ENCODE measurements at places on chromosomes 3 and 15. TPM values are rescaled to one million over a fixed set of nuclear protein-coding genes. Genes with fewer than 3 reads are reported as not detected.

- no peaks in the 10 kb centered on the region for H3K27me3 ChIP-seq
- peak overlapping the region; percentile 87 for H3K4me3 ChIP-seq
- H3K36me3 ChIP-seq = peaks cover 16% of the 10 kb centered on the region
- peaks cover 14% of the 10 kb centered on the region for H3K4me1 ChIP-seq
These were observed 486 bp downstream of the LSG1 start for GRCh38 chr3:194671511-194671899.

DNA sequence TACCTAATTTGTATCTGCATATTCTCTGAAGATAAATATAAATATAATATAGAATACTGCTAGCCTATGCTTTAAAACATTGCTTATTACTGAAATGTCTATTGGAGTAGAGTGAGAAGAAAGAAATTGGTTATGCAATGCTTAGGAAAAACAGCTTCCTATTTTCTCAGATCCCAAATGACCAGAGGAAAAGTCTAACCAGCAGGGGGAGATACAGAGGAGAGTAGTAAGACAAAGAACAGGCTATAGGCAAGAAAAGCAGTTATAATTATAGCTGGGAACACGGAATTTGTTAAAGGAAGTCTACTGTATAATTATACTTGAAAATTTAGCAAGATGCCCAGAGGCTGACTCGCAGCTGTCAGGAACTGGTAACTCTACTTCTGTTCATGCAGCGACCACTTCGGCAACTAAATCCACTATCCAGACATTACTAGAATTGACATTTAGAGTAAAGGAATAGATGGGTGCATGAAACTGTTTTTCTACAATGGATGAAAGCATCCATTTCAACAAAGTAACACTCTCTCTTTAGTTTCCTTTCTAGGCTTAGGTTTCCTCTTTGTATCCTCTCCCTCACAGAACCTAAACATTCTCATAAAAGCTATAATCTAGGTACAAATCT is 97.2 kb downstream of the TBC1D5 start:
- no peaks in the 10 kb centered on the region for H3K36me3 ChIP-seq
- H3K27ac ChIP-seq = no peak overlapping the region
- H3K4me1 ChIP-seq = peaks cover 4% of the 10 kb centered on the region
- DNase-seq = peak; percentile 85
- H3K4me3 ChIP-seq = no peak overlapping the region
- no peaks in the 10 kb centered on the region for H3K27me3 ChIP-seq

GRCh38 chr3:105822171-105823123 is 46.4 kb downstream of the CBLB start:
- H3K4me1 ChIP-seq = peaks cover 19% of the 10 kb centered on the region
- DNase-seq = no peak
- H3K27me3 ChIP-seq = no peaks in the 10 kb centered on the region
- no peak overlapping the region for H3K4me3 ChIP-seq
- no peaks in the 10 kb centered on the region for H3K36me3 ChIP-seq
- peak overlapping the region; percentile 29 for H3K27ac ChIP-seq

DNA sequence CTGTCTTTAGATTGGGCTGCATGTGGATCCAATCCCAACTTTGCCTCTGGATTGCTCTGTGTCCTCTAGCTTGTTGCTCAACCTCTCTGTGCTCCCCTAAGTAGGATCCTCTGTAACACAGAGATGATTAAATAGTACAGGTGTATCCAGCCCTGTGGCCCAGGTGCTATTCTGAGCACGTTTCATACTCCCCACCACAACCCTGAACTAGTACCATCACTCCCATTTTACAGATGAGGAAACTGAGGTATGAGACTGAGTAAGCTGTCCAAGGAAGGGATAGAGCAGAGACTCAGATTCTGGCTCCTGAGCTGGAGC is 7.2 kb downstream of the ISG20 start:
- no peak for DNase-seq
- no peaks in the 10 kb centered on the region for H3K36me3 ChIP-seq
- no peak overlapping the region for H3K27ac ChIP-seq
- no peaks in the 10 kb centered on the region for H3K27me3 ChIP-seq
- no peak overlapping the region for H3K4me3 ChIP-seq

GRCh38 chr15:59116771-59117170 is 11.8 kb downstream of the CCNB2 start:
- no peaks in the 10 kb centered on the region for H3K4me1 ChIP-seq
- no peak overlapping the region for H3K27ac ChIP-seq
- DNase-seq = no peak
- no peaks in the 10 kb centered on the region for H3K27me3 ChIP-seq
- H3K4me3 ChIP-seq = no peak overlapping the region
- H3K36me3 ChIP-seq = peaks cover 43% of the 10 kb centered on the region

DNA sequence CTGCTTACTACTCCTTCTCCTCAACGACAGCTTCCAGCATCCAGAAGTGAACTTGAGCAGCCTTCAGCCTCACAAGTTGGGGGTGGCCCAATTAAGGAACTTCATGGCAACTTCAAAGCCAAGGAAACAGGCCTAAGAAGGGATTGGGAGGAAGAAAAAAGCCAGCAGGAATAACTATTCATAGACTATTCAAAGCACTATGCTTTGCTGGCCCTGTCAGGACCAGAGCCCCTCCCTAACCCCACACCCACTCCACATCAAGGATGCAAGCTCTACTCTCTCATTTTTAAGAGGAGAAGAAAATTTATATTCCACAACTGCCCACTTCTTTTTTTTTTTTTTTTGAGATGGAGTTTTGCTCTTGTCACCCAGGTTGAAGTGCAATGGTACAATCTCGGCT is 10.0 kb upstream of the PRKAR2A start:
- no peaks in the 10 kb centered on the region for H3K36me3 ChIP-seq
- H3K27me3 ChIP-seq = no peaks in the 10 kb centered on the region
- peaks cover 7% of the 10 kb centered on the region for H3K4me1 ChIP-seq
- DNase-seq = no peak
- H3K27ac ChIP-seq = no peak overlapping the region

- no peak overlapping the region for H3K4me3 ChIP-seq
- H3K36me3 ChIP-seq = no peaks in the 10 kb centered on the region
- H3K27me3 ChIP-seq = no peaks in the 10 kb centered on the region
- no peaks in the 10 kb centered on the region for H3K4me1 ChIP-seq
These were observed 66.7 kb upstream of the STT3B start for GRCh38 chr3:31465999-31466398.

- H3K36me3 ChIP-seq = no peaks in the 10 kb centered on the region
- H3K4me1 ChIP-seq = no peaks in the 10 kb centered on the region
- no peak overlapping the region for H3K27ac ChIP-seq
- no peak overlapping the region for H3K4me3 ChIP-seq
- no peaks in the 10 kb centered on the region for H3K27me3 ChIP-seq
- DNase-seq = no peak
These were observed 76.2 kb downstream of the OCA2 start for GRCh38 chr15:28022961-28023360.

Gene CHMP2B
- 40.1 TPM for total RNA-seq

Gene ANKRD34C
- total RNA-seq = not detected

Gene MYL3
- total RNA-seq = not detected

Gene SKOR1
- 0.35 TPM for total RNA-seq

Gene PPP1R2
- total RNA-seq = 150 TPM
